Stimulated activated CD4-positive, alpha-beta T cell treated with anti-CD3 and anti-CD28 coated beads, Interleukin-4, amount 100 ng/mL, for 4 hours (primary cell): ENCODE measurements at places on chromosomes 2 and 18.

DNA sequence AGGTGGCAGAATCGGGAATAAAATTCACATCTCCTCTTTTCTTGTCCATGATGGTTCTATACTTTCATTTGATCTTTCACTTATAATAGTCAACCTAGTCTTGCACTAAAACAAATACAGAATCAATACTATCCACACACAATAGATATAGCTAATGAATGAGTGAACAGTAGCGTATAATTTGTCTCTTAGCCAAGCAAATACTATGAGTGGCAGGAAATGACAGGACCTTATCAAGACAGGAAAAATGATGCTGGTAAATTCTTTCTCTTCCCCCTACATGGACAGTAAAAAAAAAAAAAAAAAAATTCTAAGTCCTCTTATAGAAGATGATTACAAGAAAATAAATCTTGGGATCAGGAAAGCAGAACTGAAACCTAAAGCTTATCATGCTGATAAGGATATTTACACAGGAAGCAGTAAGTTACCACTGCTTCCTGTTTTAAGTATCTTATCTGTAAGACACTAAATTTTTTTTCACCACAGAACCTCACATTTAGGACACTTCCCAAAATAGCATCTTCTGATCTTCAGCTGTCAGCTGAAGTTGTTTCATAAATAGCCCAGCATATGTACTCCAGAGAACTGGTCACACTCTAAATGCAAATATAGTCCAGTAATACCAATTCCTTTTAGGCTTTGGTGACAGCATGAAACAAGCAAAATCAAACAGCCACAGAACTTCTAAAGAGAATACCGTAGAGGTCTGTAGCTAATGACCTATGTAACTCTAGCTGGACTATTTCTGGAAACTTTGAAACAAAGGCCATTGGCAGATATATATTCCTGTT is 27.0 kb downstream of the IRS1 start:
- no peak for DNase-seq

- no peak for DNase-seq
Observed at GRCh38 chr2:58680755-58681310, 439.7 kb upstream of the FANCL start.

- DNase-seq, result no peak
Observed at GRCh38 chr2:26650713-26651469, 9.7 kb upstream of the CIB4 start.

GRCh38 chr2:24490181-24490689 is 819 bp upstream of the NCOA1 start:
- no peak for DNase-seq

GRCh38 chr2:43054367-43054766 is 172.0 kb downstream of the ZFP36L2 start:
- DNase-seq, result no peak

- no peak for DNase-seq
Observed at GRCh38 chr2:181172676-181173075, 192.3 kb downstream of the UBE2E3 start.

GRCh38 chr2:114729026-114729425 is 286.6 kb downstream of the DPP10 start:
- DNase-seq, result no peak

DNA sequence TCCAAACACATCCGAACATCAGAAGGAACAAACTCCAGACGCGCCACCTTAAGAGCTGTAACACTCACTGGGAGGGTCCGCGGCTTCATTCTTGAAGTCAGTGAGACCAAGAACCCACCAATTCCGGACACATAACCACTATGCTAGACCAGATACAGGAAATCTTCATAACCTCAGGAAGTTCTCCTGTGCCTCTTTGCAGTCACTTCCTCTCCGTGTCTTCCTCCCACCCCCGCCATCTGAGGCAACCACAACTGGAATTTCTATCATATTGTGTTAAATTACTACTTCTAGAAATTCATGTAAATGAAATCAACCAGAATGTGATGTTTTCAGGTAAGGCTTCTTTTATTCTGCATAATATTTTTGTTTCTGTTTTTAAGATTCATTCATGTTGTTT is 631.0 kb upstream of the NXPH2 start:
- DNase-seq, result no peak

DNA sequence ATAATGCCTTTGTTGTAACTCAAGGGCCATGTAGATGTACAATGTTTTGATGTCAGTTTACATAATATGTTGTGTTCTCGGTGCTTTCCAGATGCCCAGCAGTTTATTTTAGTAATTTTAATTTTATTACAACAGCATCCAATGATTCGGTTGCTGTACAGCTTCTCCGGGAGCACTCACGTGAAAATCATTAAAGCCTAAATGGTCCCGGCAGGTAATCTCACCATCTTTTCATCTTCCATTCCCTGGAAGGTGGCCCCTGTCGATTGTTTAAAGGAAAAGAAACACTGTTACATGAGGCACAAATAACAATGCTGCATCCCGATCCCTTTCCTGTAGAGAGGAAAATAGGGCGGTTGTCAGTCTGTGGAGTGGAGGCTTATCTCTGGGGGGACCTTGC is 498.1 kb downstream of the SLC4A3 start:
- no peak for DNase-seq

GRCh38 chr2:219727771-219728429 is 100.5 kb downstream of the SLC4A3 start:
- DNase-seq, result no peak

DNA sequence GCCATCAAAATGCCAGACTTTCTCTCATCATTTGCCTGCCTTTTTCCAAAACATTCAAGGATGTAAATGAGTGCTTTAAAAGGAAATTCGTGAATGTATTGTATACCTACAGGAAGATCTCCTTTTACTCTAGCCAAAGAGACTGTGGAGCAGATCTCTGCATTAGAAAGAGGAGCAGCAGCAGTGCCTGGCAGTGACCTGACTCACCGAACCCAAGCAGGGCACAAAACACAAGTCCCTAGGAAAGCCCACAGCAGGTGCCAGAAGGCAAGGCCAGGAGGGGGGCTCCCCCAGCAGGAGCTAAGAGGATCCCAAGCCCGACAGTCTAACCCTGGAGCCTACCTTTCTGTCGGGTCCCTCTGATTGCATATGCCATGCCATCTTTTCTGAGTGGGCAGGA is 47.9 kb downstream of the L3MBTL4 start:
- no peak for DNase-seq

GRCh38 chr2:223863491-223863890 is 26.1 kb upstream of the AP1S3 start:
- DNase-seq, result no peak

DNA sequence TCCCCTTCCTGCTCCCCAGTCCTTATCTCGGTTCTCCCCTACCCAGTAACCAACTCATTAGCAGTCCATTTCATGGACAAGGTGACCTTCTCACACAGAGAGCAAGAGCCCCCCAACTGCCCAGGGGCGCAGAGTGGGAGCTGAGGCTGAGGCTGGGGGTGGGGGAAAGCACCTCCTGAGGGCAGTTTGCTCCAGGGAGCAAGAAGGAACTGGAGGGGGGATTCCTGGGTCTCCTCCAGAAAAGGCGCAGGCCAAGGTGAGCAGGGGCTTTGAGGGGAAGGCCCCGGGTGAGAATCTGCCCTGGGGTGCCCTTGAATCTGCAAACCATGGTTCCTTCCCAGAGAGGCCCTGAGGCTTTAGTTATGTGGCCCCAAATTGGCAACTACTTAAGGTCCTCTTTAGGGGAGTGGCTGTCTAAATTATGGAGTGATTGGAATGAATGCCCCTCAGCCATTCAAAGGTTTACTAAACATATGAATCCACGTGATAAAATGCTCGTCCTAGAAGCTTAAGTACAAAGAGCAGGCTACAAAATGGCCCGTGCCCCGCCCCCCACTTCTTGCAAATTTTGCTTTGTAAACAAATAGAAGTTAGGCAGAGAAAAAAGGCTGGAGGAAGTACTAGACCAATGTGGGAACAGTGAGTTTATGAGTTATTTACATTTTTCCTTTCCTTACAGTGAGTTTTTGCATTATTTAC is 123.5 kb upstream of the HS6ST1 start:
- DNase-seq, result no peak

GRCh38 chr2:107412981-107413380 is 413.7 kb upstream of the RGPD4 start:
- no peak for DNase-seq

GRCh38 chr2:240512666-240513535 is 44.9 kb downstream of the ANKMY1 start:
- no peak for DNase-seq

- DNase-seq, result no peak
Observed at GRCh38 chr2:181876614-181877063, 14.9 kb upstream of the ITPRID2 start.

GRCh38 chr18:28032177-28032576 is 144.8 kb downstream of the CDH2 start:
- no peak for DNase-seq
